Anterior cingulate cortex (tissue), 58 donors: ENCODE measurements at places on chromosomes 3 and 15.

GRCh38 chr3:44110648-44111047 lies 131.0 kb upstream of the TOPAZ1 start:
- no peak for DNase-seq

DNA sequence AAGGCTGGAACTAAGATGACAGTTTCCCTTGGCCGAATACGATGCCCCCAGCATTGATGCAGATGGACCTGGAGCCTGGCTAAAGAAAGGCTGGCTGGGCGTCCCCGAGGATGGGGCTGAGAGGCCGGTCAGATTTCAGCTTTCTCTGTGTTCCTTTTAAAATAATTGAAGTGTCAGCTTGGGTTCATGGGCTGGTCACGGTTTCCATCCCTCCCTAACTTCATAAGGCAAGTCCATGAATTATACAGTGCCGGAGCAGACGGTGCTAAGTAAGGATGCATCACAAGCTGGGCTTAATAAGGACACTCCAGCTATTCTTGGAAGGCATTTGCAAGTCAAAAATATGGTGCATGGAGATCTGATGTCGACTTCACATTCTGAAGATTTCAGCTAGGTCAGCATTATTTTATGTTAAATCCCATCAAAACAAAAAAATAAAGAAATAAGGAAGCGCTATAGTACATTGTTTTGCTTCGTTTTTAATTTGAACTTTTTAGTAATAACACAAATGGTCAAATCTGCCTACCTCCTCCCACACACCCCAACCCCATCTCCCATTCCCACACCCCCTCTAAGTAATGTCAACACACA lies 220.8 kb downstream of the RPLP1 start:
- DNase-seq, result no peak

- DNase-seq, result no peak
Observed at GRCh38 chr15:93399121-93399520, 310.1 kb upstream of the RGMA start.

GRCh38 chr15:40279437-40280141 lies 3.3 kb downstream of the ANKRD63 start:
- no peak for DNase-seq

- DNase-seq, result no peak
Observed at GRCh38 chr3:149819432-149819831, 6.4 kb downstream of the RNF13 start.

- no peak for DNase-seq
Observed at GRCh38 chr3:70999730-71000129, 583.8 kb downstream of the FOXP1 start.

GRCh38 chr15:61682891-61683735 lies 377.1 kb downstream of the VPS13C start:
- no peak for DNase-seq

- DNase-seq, result no peak
Observed at GRCh38 chr3:98952404-98952803, 50.9 kb upstream of the DCBLD2 start.

- no peak for DNase-seq
Observed at GRCh38 chr15:93241696-93242585, 152.9 kb upstream of the RGMA start.

GRCh38 chr3:118199044-118199443 lies 835.6 kb downstream of the IGSF11 start:
- DNase-seq, result no peak
